ENCODE measurements at places on chromosomes 12 and 14.

DNA sequence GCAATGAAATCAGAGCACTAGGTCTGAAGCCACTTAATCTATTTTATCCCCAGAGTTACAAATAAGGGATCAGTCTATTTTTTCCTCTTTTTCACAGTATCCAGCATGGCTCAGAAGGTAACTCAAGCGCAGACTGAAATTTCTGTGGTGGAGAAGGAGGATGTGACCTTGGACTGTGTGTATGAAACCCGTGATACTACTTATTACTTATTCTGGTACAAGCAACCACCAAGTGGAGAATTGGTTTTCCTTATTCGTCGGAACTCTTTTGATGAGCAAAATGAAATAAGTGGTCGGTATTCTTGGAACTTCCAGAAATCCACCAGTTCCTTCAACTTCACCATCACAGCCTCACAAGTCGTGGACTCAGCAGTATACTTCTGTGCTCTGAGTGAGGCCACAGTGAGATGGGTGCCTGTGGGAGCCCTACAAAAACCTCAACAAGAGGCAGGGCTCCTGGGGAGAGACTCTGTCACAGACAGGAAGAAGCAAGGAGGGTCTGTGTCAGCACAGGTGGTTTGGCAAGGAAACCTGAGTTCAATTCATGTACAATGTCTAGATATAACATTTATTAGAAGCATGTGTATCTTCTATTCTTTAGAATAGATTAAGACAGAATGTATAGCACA, 334.3 kb upstream of the OR4E1 start:
- no peak for DNase-seq

- no peak for DNase-seq
Measured at GRCh38 chr12:8956772-8957171, 7.3 kb upstream of the M6PR start.

GRCh38 chr12:17593715-17594406, 496.1 kb downstream of the RERGL start:
- DNase-seq = no peak

DNA sequence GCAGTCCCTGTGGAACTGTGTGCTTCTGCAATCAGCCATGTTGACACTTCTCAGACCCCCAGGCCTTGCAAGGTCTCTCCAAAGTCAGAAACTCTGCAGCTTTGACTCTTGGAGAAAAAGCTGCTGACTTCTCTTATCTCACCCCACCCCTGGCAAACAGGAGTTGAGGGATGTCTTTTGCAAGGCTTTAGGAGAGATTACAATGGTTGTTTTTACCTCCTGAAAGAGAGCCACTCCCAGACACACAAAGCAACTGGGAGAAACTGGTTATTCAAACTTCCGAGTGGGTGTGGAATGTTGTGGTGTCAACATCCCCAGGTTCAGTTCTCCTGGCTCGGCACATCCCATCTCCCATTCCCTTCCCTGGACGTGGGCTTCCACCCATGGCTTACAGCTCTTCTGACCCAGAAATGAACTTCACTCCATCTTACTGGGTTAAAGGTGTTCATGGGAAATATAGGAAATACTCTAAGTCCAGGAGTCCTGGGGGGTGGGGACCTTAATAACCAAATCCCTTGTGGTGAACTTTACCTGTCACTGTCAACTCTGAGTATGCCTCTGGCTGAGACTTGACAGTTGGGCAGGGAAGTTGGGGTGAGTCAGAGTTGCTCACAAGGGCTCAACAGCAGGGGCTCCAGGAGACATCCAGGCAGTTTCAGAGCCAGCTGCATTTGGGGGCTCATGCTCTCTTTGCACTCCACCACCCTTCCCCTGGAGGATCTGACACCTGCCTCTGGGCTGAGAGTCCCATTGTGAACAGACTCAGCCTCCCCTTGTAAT, 41.9 kb downstream of the CCDC177 start:
- no peak for DNase-seq

DNA sequence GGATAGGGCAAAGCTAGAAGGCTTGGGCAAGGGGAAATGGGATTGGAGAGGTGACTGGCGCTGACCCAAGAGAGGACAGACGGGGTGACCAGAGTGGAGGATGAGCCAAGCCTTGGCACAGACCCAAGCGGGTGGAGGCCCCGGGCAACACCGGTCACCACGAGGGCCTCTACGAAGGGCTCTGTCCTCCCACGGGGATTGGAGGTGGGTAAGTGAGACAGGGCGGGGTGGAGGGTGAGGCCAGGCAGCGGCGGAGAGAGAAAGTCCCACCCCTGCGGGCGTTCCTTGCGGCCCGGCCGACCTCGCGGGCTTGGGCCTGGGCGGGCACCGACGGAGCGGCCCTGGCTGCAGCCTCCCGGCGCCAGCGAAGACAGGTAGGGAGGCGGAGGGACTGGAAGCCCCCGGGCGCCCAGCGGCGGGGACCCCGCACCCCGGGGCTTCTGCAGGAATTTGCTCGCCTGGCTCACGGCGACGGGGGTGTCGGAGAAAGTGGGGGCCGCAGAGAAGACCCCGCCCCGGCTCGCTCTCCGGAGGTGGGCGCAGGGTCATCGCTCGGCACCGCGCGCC, at the start of gene PAPLN:
TSS of gene PAPLN (plus strand) at position 288 of the 567 bp plus-strand sequence. CDS start 2,273 bp downstream, outside the sequence.
- DNase-seq = peak; percentile 91

All from kidney (tissue), 22 donors.